ENCODE measurements at places on chromosomes 2 and 18.

DNA sequence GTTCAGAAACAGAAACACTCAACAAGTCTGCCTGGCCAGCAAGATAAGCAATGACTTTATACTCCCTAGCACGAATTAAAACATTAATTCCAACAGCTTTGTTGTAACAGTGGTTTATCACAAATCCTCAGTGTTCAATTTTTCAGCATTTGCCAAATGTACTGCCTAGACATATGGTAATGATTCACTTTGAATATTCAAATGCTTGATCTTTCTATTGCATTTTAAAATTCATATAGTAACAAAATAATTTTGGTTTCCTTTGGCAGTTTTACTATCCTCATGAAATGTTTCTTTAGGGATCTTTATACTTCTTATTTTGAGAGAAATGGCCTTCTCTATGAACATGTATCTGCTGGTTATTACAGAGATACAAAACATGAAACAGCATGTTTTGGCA, 851.8 kb upstream of the NXPH2 start:
- no peak for DNase-seq

DNA sequence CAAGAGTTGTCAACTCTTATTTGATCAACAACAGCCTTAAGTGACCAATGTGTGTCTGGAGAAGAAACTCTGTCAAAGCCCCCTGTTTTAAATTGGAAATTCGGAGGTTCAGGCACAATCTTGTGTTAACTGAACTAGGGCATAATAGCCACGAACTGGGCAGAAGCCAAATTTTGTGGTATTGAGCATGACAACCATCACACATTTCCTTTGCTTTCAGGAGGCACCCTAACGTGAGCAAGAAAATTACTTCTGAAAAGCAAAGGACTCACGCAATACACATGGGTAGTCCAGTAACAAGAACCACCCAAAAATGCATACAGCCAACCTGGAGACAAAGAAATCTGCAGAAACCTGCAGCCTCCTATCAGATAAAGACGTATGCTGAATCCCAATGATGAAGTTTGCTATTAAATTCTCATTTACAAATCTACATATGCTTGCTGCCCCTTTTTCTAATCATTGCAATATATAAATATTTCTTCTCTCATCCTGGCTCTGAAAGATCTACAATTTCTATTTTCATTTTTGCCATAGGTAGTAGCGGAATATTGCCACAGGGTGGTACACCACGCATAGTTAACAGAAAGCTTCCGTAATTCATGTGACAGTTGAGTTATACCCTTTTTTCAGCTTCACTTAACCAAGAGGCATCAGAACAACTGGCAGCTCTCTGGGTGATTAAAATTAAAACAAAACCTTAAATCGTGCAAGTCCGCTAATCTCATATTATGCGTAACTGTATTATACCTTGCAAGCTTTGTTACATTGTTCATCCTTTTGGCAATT, 495.8 kb downstream of the NRXN1 start:
- peak; percentile 10 for DNase-seq

DNA sequence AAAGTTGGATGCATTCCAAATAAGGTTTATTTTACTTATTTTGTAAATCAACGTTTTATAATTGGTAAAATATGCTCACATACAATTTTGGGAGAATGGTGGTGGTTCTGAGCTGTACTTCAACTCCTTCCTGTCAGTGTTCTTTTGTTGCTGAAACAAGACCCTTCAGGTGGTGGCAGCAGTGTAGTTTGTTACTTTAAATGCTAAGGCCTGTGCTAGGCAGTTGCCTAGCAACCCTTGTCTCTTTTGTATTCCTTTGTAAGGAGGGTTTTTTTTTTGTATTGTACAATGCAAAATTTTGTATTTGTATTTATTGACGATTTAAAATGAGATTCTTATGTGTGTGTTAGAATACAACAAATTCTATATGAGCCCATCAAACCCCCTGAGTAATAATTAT, 166.0 kb upstream of the FAM98A start:
- DNase-seq = peak; percentile 16

DNA sequence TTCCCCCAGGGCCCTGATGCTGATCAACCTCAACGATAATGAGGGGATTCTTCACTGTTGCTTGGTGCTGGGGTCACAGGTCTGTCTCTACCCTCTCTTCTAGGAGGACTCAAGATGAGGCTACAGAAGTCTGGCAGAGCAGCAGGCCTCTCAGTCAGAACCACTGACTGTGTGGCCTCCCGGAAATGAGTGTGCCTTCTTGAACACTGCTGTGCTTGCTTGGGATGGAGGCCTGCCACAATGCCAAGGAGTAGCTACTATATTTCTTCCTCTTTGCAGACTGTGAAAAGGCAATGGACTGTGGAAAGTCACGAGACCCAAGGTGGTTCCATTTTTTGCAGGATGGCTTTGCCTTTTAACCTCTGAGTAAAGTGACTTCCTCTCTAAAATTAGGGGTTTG, 5.8 kb upstream of the HOXD1 start:
- DNase-seq = peak; percentile 51

DNA sequence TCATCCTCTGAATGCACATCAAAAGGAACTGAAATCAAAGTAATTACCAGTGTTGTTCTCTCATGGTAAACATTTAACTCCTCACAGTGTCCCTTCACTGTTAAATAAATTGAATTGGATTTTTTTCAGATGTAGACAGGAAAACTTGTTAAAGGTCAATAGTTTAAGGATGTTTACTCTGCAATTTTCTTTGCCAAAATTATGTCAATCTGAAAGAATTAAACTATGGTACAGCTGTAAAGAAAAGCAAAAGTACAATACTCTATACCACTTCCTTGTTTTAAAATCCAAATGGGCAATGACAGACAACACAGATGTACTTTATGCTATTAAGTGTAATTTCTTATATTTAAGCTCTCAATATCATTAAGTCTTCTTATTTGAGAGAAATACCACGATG, 153.2 kb downstream of the WDPCP start:
- peak; percentile 35 for DNase-seq

GRCh38 chr2:173393636-173394035, 39.0 kb downstream of the CDCA7 start:
- DNase-seq = no peak

DNA sequence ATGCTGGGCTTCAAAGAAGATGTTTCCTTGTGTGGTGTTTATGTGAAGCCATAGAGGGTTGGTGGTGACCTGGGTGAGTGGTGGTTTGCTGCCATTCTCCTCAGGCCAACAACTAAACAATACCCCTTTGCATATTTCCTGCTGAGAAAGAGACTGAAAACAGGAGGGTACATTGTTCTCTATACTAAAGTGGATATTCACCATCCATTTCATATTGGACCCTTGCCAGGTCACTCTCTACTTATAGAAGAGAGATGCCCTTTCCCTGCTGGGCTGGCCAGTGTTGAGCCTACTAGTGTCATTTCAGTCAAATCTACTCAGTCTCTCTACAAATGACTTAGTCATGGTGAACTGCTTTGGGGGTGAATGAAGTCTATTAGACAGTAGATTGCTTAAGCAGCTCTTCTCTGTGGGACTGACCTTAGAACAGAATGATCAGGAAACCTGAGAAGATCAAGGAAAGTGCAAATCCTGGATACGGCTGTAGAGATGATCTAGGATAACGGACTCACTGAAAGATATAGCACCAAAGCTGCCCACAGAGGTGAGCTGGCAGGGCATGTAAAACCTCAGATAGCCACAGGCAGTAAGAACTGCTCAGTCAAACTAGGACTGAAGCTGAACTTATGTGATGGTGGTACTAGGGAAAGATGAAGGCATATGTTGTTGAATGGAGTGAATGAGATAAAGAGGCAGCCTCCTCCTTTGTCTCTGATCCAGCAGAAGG, 154.9 kb downstream of the MYO3B start:
- no peak for DNase-seq

GRCh38 chr18:48594471-48595094, 55.8 kb downstream of the CTIF start:
- DNase-seq = no peak

GRCh38 chr18:38520786-38521185, 955.2 kb upstream of the CELF4 start:
- no peak for DNase-seq

GRCh38 chr2:237320801-237321560, 93.0 kb downstream of the COL6A3 start:
- DNase-seq = no peak

DNA sequence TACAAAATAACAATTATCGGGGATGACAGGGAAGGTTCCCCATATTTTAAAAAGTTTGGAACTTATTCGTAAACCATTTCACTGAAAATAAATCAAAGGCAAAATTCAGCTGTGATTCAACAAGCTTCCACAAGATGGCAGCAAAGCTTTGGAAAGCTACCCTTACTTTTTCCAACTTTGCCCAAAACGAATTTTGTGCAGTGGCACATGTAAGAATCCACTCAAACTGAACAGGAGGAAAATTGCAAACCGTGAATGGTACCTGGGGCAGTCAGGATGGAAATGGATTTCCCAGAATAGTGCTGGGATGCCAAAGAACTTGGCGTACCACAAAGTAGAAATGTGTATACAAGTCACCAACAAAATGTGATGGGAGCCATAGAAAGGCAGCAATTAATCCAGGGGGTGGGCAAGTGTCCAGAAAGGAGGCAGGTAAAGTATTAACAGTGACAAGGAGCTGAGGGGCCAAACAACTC, 10.7 kb downstream of the RPL31 start:
- DNase-seq = peak; percentile 68

- DNase-seq = no peak
Observed at GRCh38 chr2:190467575-190468083, 59.5 kb downstream of the MFSD6 start.

GRCh38 chr18:50573679-50574078, 13.8 kb downstream of the MAPK4 start:
- peak; percentile 6 for DNase-seq

DNA sequence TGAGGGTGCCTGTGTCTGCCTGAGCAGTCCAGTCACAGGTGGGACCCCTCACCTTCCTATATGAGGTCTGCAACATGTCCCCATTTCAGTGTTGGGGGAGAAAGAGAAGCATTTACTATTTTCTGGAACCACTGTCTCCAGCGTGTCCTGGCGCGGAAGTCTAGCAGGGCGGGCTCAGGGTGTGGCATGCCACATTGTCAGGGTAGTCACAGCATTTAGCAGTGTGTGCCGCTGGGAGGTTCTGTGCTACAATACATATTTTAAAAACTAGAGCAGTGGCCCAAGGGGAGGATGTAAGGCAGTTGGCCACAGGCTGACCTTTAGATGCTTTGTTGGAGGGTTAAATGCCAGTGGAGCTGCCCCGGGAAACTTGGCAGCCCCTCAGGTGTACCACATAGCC, 12.5 kb downstream of the UBE2F start:
- no peak for DNase-seq

- peak; percentile 47 for DNase-seq
Observed at GRCh38 chr2:25566694-25567093, 106.7 kb downstream of the DTNB start.

DNA sequence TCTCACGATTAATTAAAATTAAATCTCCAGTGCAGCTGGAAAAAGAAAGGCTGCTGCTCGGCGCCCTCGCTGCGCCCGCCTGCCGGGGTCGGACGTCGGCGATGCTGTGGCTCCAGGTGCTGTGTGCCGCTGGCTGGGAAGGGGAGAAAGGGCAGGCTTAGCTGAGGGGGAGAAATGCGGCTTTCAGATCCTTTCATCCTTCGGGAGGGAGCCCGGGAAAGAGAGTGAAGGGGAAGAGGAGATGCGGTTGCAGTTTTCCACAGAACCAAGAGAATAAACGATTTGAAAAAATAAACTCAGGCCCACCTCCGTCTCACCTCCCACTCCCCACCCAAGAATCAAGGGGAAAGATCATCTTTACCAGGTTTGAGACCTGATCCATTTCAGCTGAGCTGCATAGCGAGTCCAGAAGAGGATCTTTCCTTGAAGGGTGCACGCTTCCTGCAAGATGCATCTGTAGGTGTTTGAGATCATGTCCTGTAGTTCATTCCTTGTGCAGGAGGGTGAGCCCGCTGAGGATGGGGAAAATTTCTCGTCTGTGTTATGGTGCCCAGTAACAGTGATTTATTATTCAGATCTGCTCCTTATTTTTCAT, 495 bp downstream of the TMEM169 start:
- DNase-seq = peak; percentile 4

DNA sequence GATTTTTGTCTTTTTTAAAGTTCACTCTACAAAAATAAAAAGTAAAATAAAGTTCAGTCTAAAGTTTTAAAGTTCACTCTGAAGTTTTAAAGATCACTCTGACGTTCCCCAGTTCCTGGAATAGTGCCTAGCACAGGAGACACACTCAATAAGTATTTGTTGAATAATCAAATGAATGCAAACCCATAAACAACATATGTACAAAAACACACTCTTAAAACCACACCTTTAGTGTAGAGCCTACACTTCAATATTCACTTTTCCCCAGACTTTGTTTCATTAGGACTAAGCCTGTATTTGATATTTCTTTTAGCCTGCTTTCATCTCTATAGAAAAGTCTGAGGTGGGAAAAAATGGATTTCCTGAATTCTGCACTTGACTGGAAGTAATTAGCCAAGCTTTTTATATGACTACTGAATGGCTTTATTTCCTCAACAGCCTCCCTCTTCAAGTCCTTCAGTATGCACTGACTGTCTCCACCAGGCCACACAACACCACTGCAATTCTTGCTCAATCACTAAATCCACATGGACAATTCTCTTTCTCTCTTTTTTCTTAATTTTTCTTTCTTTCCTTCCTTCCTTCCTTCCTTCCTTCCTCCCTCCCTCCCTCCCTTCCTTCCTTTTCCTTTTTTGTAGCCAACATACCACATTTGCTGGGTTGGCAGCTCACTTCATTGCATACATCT, 104.6 kb downstream of the SS18 start:
- DNase-seq = no peak

DNA sequence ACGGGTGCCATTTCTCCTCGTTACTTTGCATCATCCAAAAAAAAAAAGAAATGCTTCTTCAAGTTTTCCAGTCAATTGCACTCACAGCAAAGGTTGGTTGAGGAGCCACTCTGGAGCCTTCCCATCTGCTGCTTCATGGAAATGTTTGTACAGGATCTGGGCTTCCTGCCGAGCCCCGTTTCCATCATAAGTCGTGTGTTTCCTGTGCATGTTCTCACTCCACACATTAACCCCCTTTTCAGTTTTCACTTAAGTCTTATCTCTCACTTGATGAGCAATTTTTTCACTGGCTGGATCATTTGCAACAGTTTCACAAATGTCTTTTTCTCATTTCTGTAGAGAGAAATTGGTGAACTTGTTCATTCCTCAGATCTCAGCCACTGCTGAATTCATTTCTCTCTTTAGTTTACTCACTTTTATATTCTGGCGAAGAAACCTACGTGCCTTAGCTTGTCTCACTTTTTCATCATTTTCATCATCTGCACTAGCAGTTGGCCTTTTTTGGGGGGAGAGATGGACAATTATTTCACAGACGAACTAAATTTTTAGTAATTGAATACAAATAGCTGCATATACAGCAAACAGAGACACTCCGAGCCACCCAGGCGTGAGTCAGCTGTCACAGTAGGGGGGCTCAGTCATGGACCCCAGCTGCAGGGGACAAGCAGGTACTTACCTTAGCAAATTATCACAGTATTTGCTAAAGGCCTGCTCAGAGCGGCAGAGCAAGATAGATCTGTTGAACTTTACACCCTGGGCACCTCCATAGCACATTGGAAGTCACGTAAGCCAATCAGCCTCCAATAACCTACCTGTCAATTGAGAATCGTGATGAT, 750.8 kb upstream of the ID2 start:
- no peak for DNase-seq
